ENCODE measurements at places on chromosomes 5 and 9.

- DNase-seq = no peak
Measured at GRCh38 chr9:3497401-3497800, 28.4 kb downstream of the RFX3 start.

GRCh38 chr9:88996921-88997235 is 5.6 kb downstream of the S1PR3 start:
- no peak for DNase-seq

DNA sequence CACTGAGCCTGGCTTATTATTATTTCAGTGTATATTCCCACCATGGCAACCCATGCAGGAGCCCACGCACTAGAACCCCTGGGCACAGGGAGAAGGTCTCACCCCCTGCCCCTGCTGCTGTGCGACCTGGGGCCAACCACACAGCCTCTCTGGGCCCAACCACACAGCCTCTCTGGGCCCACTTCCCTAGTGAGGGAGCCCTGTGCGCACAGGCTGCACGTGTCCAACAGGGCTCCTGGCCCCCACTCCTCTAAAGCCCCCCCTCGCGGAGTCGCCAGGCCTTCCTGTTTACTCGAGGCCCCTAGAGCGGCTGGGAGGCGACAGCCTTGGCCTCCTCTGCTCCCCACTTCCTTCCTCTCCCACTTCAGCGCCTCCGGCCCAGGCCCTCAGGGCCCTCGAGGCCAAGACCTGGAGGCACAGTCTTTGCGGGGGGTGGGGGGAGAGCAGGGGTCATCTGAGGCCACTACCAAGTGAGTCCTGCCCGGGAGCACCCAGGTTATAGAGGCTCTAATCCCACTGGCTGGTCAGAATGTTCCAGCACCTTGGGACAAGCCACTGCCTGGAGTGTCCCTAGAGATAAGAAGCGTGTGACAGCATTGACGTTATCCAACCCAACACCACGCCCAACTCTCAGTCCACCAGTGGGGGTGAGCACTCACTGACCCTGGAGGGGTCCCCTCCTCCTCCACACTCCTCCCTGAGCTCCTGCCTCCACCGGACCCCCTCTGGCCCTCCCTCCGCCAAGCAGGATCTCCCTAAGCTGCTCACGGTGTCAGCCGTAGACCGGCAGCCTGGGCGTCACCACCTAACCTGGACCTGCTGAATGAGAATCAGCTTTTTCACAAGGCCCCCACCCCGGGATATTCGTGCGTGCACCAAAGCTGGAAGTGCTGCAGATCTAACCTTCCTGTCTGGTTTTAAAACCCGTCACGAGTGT is 7.9 kb upstream of the ENG start:
- DNase-seq = no peak

DNA sequence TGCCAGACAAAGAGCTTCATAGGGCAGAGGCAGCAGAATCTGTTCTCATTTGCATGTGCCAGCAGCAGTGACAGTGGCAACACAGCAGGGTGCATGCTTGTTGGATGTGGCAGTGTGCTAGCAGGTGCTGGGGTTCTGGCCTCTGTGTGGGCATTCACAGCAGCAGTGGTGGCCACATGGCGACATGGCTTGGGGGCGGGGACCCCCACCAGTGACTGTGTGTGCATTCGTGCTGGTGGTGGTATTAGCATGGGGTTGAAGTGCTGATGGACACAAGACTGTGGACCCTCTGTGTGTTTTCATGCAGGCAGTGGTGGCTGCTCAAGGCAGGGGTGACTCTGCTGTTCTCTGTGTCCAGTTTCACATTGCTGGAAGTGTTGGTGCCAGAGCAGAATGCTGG is 183.2 kb upstream of the PDE4D start:
- DNase-seq = no peak

- no peak for DNase-seq
Measured at GRCh38 chr9:581673-582497, 259.6 kb upstream of the DMRT1 start.

DNA sequence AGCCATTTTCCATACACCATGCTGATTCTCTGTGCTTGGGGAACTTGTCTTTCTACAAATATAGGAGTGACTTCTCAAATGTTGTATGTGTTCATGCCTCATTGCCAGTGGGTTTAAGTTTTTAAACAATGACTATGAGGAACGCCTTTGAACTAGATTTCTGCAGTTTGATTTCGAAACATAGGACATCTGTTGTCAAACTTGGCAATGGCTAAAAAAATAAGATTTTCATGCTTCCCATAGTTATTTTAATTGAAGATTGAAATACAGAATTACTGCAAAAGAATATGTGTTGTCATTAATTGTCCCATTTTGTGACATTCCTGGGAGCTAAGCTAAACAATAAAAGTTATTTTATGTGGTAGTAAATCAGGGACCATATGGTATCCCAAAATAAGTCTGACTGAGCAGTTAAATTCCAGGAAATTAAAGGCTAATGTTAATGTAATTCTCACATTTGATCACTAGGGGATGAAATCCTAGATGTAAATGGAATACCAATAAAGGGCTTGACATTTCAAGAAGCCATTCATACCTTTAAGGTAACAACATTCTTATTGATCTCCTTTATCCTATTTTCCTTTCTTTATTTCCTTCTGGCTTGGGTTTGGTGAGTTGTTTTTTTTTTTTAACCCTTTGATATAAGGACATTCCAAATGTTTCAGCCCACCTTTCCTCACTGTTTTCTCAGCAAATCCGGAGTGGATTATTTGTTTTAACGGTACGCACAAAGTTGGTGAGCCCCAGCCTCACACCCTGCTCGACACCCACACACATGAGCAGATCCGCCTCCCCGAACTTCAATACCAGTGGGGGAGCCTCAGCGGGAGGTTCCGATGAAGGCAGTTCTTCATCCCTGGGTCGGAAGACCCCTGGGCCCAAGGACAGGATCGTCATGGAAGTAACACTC is 116.7 kb downstream of the GOLPH3 start:
- DNase-seq = no peak

DNA sequence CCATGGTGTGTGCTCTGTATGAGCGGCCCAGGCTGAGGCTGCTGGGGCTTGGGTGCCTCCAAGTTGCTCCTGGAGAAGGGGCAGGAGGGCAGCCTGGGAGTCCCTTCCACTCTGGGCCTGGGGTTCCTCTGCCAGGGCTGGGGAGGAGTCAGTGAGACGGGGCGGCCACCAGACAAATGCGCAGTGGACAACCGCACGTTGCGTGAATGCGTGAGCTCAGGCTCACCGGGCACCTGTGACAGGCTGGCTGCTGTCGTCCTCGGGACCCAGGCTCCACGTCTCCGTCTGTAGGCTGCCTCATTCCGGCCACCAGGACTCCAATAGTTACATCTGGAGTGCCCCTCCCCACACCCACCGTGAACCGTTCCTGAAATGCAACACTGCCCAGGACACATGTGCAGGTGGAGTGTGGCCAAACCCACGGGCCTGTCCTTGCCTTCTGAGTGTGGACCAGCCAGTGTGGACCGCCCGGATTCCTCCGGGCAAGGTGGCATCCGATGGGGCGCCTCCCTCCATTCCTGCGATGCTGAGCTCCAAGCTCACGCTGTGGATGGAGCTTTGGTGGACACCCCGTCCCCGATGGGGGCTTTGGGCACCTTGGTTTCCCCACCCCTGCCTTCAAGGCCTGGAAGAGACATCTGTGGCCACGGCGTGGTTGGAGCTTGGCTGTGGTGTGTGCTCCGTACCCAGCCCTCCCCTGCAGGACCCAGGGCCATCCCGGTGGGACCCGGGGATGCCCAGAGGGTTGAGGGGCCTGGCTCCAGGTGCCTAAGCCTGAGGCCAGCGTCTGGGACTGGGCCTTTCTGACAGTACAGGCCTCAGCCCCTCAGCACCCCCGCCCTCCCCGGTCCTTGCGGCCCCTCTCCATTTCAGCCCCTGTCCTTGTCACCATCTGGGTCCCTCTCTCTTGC is 34.0 kb upstream of the RXRA start:
- no peak for DNase-seq

DNA sequence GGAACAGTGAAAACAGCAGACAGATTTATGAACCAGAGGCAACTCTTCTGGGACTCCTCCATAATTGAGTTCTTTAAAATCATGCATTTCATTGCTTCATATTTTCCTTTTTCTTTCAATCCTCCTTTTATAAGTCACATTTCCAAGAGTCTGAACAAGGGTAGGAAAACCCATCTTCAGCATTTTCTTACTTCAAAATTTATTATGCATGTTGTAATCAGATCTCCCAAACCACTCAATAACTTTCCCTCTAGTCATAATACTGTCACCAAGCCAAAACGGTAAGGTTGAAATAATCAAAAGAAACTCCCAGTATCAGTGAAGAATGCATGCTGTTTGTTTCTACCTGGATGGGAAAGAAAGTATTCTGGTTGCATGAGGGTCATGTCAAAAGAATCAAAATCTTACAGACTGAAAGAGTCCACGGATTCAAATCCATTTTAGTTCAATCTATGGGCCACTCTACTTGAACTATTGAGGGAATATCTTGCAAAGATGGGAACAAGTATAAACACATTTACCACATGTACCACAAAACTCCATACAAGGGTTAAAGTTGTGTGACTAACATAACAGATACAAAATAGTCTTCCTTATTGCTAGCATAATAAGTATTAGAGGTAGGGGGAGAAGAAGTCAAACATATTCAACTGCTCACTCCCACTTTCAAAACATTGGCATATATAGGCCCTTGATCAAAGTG is 797.3 kb downstream of the MAT2B start:
- DNase-seq = no peak

DNA sequence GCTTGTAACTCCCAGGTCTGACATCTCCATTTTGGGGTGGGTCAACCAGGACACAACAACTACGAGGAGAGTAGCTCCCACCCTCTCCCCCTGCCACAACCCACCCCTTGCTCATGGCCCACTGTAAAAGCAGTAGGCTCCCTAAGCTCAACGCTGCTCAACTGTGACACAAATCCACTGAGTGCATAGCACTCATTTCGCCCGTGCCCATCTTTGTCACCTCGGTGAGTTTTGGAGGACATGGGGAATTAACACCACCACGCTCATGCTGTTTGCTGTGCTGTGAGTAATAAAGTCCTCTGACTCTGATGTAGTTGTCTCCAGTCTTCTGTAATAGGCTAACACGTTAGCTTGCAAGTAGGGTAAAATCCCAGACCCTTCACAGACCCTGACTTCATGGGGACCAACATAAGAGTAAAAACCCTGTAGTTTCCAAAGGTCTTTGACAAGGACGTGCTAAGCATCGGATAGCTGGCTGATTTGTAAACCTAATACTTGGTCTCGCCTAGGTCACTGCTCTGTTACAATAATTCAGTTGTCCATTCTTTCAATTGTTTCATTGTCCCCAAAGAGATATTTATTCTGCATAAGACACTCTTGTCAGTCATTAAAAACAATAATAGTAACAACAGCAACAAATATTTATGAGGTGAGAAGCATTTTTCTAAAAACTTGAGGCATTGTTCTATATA is 7.7 kb downstream of the PLGRKT start:
- no peak for DNase-seq

DNA sequence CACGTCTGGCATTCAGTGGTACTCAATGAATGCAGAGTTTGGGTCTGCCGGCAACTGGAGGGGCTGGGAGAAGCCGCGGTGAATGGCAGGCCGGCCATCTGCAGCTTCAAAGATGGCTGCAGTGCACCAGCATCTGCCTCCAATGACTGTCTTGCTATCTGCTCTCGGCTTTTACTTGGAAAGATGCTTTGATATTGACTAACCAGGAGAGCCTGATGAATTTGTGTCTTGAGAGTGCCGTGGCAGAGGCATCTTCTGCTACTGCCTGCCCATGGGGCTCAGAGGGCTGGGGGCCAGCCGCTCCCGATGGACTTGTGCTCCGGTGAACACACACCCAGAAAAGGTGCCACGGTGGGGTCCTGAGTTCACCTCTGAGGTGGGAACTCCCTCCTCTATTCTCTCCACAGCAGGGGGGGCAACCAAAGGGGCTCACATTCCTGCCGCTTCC is 164.5 kb downstream of the COL23A1 start:
- no peak for DNase-seq

Data from NCI-H1092 treated with DMSO at 0.1 percent for 48 hours (cell line).